ENCODE measurements at places on chromosomes 7 and 10. TPM values are rescaled to one million over a fixed set of nuclear protein-coding genes. Genes with fewer than 3 reads are reported as not detected.

The PPP1R3C gene
- total RNA-seq: 20.7 TPM

The POLR2J2 gene
- total RNA-seq: 0.23 TPM

The HSPB1 gene
- 919 TPM for total RNA-seq

The PAX4 gene
- not detected for total RNA-seq

The CADPS2 gene
- total RNA-seq: 0.03 TPM

The NAT16 gene
- 0.12 TPM for total RNA-seq

The PLA2G12B gene
- total RNA-seq: not detected

The FAM237B gene
- total RNA-seq: 0.04 TPM

The CYP51A1 gene
- total RNA-seq: 55.6 TPM

The CRTAC1 gene
- total RNA-seq: 1.7 TPM

The CRCP gene
- total RNA-seq: 26.4 TPM

The TBL2 gene
- total RNA-seq: 52.4 TPM

The ANLN gene
- 79.9 TPM for total RNA-seq

The SAP25 gene
- total RNA-seq: 0.66 TPM

The OR2A7 gene
- not detected for total RNA-seq

The CLCN1 gene
- 0.05 TPM for total RNA-seq

The HGF gene
- not detected for total RNA-seq

The ZMIZ1 gene
- total RNA-seq: 42.8 TPM

The SPAM1 gene
- total RNA-seq: not detected

The SNX10 gene
- total RNA-seq: 5.0 TPM

The DLD gene
- total RNA-seq: 83.2 TPM

The INA gene
- total RNA-seq: 18.6 TPM

The NANOS1 gene
- total RNA-seq: 2.6 TPM

The OR2A12 gene
- total RNA-seq: not detected

The NUTM2E gene
- 0.26 TPM for total RNA-seq

The WDR91 gene
- total RNA-seq: 7.4 TPM

The SPDYE6 gene
- total RNA-seq: not detected

The HMX2 gene
- not detected for total RNA-seq

The HOXA5 gene
- 4.8 TPM for total RNA-seq

The PRKG1 gene
- total RNA-seq: not detected

The TYW1B gene
- total RNA-seq: 3.0 TPM

The CPEB3 gene
- 0.51 TPM for total RNA-seq

The MLXIPL gene
- total RNA-seq: 1.4 TPM

The ADCYAP1R1 gene
- total RNA-seq: 0.03 TPM

The FAM221A gene
- 0.34 TPM for total RNA-seq

The OPALIN gene
- total RNA-seq: not detected

The ADRA2A gene
- total RNA-seq: 0.23 TPM

The CASD1 gene
- total RNA-seq: 9.6 TPM

The GPR141 gene
- total RNA-seq: not detected

The OR2A42 gene
- not detected for total RNA-seq
